Activated T-helper 9 cell treated with anti-CD3 and anti-CD28 coated beads, Interleukin-2, amount 50 U/mL, for 16 hours (primary cell): ENCODE measurements at places on chromosomes 12 and 14.

GRCh38 chr12:102462795-102463465 lies 17.4 kb downstream of the IGF1 start:
- DNase-seq: no peak

DNA sequence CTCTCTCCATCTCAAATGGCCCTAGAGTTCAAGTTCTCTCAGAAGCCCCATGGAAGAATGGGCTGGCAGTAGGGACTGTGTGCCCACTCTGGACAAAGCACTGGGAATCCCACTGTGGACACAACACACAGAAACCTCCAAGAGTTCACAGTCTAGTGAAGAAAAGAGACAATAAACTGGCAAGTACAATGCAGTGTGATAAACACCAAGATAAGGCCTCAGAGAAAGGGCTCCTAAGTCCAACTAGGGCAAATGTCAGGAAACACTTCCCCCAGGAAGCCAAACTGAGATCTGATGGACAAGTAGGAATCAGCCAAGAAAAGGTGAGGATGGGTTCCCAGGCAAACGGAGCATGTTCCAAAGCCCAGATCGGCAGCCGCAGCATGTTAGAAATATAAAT lies 5.4 kb downstream of the VSIG10 start:
- DNase-seq: no peak

- no peak for DNase-seq
These were observed 2.4 kb downstream of the AGAP2 start for GRCh38 chr12:57735952-57736740.

DNA sequence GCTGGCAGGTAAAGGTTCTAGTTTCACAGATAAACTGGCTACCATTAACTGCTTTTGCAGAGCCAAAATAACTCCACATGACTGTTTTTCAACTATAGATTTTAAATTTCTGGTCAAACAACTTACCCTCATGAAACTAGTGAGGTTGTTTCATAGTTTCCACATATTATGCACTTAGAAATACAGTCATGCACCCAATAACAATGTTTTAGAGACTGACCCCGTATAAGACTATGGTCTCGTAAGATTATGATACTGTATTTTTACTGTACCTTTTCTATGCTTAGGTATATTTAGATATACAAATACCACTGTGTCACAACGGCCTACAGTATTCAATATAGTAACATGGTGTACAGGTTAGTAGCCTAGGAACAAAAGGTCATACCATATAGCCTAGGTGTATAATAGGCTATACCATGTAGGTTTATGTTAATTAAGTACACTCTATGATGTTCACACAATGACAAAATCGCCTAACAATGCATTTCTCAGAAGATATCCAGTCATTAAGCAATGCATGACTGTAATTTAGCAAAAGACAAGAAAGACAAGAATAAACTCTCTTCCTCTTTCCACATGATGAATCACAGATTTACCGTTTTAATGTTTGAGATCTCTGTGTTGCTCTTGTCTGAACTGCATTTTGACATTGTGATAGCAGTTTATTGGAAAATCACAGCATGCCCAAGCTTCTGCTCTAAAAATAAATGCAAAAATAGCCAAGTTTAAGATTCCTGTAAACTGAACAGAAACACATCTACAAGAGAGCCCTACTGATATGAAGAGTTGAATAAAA lies 17.1 kb downstream of the DICER1 start:
- no peak for DNase-seq

- no peak for DNase-seq
These were observed 25.6 kb downstream of the DERA start for GRCh38 chr12:15936751-15937150.
